Stomach (tissue), 19 donors: ENCODE measurements at places on chromosomes 2 and 18. TPM values are rescaled to one million over a fixed set of nuclear protein-coding genes. Genes with fewer than 3 reads are reported as not detected.

DNA sequence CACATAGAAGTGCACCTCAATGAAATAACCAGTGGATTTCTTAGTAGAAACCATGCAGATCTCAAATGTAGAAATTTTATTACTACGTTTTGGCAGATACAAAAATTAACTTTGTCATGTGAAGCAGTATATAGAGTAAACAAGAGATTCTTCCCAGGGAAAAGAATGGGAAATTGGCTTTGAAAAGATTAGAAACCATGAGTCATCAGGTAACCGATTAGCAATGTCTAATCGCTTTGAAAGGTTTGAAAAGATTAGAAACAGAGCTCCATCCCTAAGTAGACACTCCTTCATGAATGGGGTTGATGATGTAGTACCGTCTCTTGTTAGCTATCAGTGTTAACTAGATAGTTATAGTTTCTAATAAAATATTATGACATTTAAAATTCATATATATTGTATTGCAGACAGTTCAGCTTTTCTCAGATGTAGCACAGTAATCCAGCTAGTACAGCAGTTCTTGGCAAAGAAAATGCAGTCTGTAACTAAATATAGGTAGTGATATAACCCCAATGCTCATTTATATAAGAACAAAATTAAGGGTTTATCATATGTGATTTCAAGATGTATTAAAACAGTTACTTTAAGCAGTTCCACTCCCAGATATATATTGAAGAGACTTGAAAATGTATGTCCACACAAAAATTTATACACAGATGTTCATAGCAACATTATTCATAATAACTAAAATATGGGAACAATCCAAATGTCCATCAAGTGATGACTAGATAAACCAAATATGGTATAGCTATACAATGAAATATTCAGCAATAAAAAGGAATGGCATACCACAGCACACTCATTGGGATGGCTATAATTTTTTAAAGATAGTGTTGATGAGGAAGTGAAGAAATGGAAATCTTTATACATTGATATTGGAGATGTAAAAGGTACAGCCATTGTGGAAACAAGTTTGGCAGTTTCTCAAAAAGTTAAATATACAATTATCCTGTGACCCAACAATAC, 113.9 kb downstream of the PTPN4 start:
- no peaks in the 10 kb centered on the region for H3K27me3 ChIP-seq
- H3K4me3 ChIP-seq, result no peak overlapping the region
- no peaks in the 10 kb centered on the region for H3K36me3 ChIP-seq
- DNase-seq, result no peak

DNA sequence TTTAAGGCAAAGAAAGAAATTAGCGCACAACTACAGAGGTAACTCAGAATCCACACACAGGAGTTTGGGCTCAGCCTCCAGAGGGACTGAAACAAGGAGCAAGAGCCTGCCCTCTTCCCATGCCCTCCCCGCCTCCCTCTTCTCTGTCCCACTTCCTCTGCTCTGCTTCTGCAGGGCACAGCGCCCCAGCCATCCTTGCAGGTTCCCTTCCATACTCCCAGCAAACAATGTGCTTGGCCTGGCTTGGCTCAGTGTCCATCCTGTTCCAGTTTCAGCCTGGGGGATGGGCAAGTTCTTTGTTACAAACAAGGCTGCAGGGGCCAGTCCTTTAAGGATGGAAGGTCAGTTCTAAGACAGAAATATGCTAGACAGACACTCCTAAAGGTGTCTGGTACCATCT, 133.5 kb downstream of the CDH20 start:
- no peaks in the 10 kb centered on the region for H3K4me1 ChIP-seq
- no peak for DNase-seq
- H3K36me3 ChIP-seq, result no peaks in the 10 kb centered on the region
- H3K27ac ChIP-seq, result no peak overlapping the region
- H3K27me3 ChIP-seq, result no peaks in the 10 kb centered on the region
- no peak overlapping the region for H3K4me3 ChIP-seq

The RFX8 gene
- not detected for total RNA-seq

The SLC5A7 gene
- 0.58 TPM for total RNA-seq

DNA sequence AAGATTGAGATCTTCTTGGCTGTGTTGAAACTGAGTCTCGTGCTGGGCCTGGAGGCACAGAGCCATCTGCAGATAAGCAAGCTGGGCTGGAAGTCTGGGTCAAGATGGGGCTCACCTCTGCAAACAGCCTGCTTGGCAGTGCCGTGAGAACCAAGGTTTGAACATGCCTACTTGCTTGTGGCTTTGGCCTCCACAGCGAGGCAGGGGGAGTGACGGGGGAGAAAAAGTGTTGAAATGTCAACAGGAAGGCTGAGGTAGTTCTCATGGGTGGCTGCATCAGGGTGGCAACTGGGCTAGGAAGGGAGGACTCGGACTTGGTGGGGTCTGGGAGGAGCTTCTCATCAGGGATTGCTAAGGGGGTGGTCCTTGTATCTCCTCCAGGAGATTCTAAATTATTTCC, 99.7 kb downstream of the THNSL2 start:
- no peak overlapping the region for H3K27ac ChIP-seq
- H3K36me3 ChIP-seq, result no peaks in the 10 kb centered on the region
- no peak overlapping the region for H3K4me3 ChIP-seq
- H3K4me1 ChIP-seq, result no peaks in the 10 kb centered on the region
- no peak for DNase-seq

The IL36RN gene
- not detected for total RNA-seq

The GRB14 gene
- not detected for total RNA-seq

- DNase-seq, result no peak
- no peak overlapping the region for H3K4me3 ChIP-seq
- no peaks in the 10 kb centered on the region for H3K36me3 ChIP-seq
- H3K4me1 ChIP-seq, result no peaks in the 10 kb centered on the region
- H3K27ac ChIP-seq, result no peak overlapping the region
These were observed 12.8 kb upstream of the FMNL2 start for GRCh38 chr2:152322222-152322621.

DNA sequence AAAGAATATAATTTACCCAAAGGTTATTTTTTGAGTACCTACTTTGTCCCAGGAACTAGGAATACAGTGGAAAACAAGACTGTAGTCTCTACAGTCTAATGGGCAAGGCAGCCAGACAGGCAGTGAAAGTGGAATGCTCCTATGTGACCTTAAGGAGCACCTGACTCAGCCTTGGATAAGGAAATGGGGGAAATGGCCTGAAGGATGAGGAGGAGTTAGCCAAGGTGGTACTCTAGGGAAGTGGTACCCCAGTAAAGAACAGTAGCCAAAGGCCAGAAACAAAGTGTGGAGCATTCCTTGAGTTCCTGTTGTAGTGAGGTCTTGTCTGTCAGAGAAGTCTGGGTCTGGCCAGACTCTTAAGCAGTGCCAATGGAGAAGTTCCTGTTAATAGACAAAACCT, 6.0 kb downstream of the ZNF397 start:
- no peak for DNase-seq
- H3K4me3 ChIP-seq, result no peak overlapping the region
- peaks cover 59% of the 10 kb centered on the region for H3K36me3 ChIP-seq
- H3K27me3 ChIP-seq, result no peaks in the 10 kb centered on the region
- peaks cover 17% of the 10 kb centered on the region for H3K4me1 ChIP-seq
